ENCODE measurements at places on chromosomes 12 and 14. TPM values are rescaled to one million over a fixed set of nuclear protein-coding genes. Genes with fewer than 3 reads are reported as not detected.

Gene RCOR1
- total RNA-seq: 17.1 TPM

Gene MMP14
- total RNA-seq: 8.0 TPM

- no peak for DNase-seq
Observed at GRCh38 chr12:50740307-50740706, 23.6 kb upstream of the ATF1 start.

DNA sequence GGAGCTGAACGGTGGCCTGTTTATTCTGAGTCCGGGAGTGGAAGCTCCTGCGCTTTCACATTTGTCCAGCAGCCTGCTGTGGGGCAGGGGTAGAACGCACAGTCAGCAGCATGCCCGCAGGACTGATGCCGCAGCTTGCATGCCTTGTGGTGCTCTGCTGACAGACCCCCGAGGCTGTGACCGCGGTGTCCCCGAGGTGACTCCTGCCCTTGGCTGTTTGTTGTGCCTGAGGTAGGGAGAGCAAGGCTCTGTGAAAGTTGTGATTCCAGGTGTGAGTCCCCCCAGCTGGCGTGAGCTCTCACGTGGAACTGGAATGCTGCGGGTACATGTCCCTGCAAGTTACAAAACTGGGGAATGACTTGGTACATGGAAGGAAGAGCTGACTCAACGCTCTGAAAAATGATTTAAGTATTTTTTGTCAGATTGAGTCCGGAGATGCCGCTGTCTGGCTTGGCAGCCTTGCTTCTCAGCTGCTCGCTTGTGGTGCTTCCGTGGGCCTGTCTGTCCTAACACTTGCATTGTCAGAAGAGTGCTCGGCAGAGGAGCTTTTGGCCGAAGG, 18.1 kb downstream of the MLXIP start:
- DNase-seq: no peak

GRCh38 chr12:78793491-78793890, 71.1 kb upstream of the SYT1 start:
- DNase-seq: no peak

GRCh38 chr12:88925454-88925853, 345.2 kb upstream of the KITLG start:
- no peak for DNase-seq

DNA sequence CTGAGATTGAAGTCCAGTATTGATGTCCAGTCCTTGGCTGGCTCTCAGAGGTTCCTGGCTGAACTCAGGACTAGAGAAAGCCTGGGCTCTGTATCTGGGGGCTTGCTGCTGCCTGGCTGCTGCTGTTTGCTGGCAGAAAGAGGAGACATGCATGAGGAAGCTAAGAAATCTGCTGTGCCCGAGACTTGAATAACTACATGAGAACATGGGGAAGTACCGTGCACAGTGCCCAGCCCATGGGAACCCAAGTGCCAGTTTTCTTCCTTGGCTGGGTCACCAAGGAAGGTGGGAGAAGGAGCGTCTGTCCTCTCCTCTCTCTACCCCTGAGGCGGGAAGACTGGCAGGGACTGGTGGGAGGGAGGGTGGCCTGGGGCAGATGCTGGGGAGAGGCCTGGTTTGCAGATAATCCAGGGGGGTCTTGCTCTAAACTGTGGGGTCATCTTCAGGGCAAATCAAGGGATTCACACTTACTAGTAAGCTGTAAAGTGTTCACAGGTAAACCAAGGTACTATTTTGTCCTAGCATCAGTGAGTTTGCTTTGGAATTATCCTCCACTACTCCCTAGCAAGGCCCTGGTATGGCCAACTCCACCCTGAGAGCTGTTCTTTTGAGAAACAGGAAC, 13.8 kb upstream of the ZFP36L1 start:
- DNase-seq: no peak

Gene GLIPR1L1
- not detected for total RNA-seq

GRCh38 chr12:96208346-96208745, 14.2 kb downstream of the ELK3 start:
- no peak for DNase-seq

Gene PTPRB
- 0.52 TPM for total RNA-seq

- no peak for DNase-seq
Observed at GRCh38 chr14:34081576-34082136, 130.8 kb upstream of the EGLN3 start.

DNA sequence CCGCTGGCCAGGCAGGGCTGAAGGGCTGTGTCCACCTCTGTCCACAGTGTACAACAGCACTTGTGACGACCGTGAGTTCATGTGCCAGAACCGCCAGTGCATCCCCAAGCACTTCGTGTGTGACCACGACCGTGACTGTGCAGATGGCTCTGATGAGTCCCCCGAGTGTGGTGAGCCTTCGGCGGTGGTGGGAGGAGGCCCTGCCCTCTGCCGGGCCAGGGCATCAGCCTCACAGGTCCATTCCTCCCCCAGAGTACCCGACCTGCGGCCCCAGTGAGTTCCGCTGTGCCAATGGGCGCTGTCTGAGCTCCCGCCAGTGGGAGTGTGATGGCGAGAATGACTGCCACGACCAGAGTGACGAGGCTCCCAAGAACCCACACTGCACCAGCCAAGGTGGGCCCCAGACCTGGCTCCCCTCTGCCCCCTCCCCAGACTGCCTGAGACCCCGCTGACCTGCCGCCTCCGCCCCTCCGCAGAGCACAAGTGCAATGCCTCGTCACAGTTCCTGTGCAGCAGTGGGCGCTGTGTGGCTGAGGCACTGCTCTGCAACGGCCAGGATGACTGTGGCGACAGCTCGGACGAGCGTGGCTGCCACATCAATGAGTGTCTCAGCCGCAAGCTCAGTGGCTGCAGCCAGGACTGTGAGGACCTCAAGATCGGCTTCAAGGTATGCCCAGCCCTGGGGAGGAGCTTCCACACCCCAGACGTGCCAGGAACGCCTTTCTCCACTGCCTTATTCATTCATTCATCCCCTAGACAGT, 20.8 kb upstream of the NXPH4 start:
- no peak for DNase-seq

GRCh38 chr12:102950107-102950949, 7.1 kb upstream of the ASCL1 start:
- no peak for DNase-seq

DNA sequence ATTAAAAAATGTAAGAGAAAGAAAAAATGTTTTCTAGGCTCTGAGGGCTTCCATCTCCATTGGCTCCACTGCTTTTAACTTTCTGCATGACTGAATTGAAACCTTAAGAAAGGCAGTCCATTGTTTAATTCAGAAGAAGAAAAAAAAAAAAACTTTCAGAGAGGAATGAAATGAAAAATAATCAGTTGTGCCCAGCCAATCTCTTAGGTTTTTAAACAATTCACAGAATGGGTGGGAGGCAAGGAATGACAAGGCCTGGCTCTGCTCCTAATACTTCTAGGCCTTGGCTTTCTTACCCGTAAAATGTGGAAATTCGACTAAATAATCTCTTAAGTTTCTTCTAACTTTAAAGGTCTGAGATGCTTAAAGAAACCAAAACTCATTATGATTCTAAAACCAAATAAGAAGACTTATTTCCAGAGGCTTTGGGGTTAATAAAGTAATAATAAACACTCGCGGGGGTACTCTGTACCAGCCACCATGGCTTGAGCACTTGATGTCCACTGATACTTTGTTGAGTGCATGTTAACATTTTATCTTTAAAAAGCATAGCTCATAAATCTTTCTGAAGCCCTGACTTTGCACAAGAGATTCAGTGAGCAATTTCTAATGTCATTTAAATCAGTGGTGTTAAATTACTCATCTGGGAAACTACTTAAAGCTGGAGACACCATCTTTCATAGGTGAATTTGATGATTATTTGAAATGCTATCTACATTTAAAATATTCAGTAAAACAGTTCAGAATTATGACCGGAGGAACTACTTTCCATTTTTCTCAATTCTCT, 49.6 kb downstream of the STON2 start:
- DNase-seq: no peak

DNA sequence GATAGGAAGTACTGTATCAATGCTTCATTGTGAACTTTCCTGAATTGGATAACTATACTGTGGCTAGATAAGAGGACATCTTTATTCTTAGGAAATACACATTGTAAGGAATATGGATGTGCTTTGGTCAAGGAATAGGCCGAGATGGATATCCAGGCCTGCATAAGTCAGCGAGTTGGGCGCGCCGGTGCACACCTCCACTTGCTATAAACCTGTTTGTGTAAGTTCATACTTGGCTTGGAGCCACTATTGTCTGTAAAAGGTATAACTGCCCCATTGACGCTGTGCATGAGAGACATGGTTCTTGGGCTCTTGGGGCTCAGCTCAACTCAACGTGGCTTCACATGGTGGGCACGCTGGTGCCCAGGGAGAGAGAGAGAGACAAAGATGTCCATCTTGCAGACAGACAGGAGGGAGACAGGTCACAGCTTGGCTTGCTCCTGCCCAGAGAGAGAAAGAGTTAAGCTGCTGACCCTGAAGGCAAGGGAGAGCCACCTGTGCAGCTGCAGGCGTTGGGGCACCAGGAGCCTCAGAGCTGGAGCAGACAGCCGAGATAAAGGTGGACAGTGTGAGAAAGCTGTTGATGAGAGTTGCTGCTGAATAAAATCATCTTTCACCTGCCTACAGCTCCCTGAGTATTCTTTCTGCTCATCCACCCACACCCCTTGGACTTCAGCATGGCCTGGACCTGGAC, 34.1 kb upstream of the COCH start:
- no peak for DNase-seq

DNA sequence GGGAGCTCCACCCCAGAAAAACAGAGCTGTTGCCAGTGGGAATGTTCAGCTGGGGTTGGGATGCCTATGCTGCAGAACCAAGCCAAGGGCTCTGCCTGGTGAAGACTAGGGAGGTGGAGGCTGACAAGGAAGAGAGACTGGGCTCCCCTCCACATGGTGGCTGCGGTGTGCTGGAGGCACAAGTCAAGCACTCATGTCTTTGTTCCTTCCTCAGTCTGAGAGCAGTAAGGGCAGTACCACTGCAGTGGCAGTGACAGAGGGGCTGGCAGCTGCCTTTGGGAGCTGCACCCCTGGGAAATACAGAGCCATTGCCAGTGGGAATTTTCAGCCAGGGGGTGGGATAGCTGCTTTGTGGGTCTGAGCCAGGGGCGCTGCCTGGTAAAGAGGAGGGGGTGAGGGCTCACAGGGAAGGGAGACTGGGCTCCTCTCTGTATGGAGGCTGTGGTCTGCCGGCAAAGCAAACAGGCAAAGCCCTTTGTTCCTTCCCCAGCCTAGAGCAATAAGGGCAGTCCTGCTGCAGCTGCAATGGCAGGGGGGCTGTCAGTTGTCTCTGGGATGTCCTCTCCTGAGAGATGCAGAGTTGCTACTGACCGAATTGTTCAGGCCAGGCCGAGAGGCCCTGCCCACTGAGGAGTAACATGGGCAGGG, 255.9 kb downstream of the RAD51B start:
- DNase-seq: no peak

Data from natural killer cell treated with Interleukin-12 subunit alpha and Interleukin-12 subunit beta and Interleukin-15 and Interleukin-18, amount 100 ng/mL, for 72 hours (primary cell).